ENCODE measurements at places on chromosomes 3 and 15.

DNA sequence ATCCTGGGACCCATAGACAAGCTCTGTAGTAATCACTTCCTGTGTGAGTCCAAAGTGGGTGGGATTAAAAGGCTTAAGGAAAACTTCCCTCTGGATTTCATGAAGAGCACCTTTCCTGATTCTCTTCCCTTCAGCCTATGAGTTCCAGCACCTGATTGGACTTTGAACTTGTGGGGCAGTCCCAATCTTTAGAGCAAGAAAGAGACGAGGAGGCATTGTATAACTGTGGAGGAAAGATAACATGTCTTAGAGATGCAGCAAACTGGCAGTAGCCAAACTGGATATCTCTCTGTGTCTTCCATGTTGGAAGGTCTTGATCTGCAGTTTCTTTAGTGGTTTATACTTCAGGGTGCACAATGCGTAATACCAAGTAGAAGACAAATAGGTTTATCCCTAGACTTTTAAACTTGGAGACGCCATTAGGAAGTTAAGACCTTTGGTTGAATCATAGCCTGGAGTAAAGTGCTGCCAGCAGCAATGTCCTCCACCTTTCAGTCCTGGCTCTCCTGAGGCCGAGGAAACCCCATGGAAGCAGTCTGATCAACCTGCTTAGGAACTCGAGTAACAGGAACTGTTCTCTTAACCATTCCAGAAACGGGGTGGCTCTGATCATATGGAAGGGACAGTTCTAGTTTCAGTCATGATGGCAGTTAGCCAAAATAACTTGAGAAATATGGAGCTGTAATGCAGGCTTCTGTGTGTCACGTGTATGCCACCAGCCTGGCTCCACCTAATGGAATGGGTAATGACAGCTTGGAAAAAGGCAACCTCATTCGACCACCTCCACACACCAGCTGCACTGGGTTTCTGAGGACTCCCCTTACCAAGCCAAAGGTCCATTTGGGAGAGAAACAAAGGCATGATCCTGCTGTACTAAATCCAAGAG is 4.7 kb downstream of the EIF1B start:
- no peak for DNase-seq

DNA sequence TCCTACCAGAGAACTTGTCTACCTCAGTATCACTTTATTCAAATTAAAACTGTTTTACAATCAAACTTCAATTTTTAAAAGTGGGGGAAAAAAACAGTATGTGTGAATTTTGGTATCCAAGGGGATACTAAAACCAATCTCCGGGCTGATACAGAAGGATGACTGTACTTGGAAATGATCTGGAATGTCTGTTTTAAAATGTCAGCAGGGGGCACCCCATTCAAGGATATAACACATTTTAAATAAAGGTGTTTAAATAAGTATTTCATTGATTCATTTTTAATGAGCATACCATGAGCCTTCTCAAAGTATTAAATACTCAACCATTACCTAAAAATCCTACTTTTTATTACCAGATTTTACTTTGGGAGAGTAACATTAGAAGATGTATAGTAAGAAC is 67.9 kb downstream of the ULK4 start:
- no peak for DNase-seq

- no peak for DNase-seq
These were observed 401.3 kb upstream of the WNT5A start for GRCh38 chr3:55888282-55888885.

- DNase-seq: no peak
These were observed 9.4 kb downstream of the SELENOT start for GRCh38 chr3:150612494-150612893.

- no peak for DNase-seq
These were observed 1.7 kb upstream of the PHGR1 start for GRCh38 chr15:40349163-40349562.

DNA sequence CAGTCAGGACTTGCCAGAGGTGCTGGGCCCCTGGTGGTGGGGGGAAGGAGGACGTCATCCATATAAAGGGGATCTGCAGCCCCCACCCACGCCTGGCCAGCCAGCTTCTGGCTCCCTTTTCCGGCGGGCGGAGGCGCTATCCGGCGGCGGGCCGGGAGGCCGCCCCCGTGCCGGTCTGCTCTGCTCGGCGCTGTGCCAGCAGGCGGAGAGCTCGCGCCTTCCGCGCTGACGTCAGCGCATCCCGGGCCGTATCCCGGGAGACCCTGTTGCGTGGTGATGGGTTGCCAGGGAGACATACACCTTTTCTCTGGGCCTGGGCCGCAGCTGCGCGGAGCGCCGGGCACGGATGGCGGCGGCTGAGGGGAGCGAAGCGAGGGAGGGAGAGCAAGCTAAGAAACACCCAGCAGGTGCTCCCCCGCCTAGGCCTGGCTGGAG is 1.1 kb downstream of the FAM131A start:
- peak; percentile 76 for DNase-seq

- no peak for DNase-seq
These were observed 148.2 kb downstream of the NAALADL2 start for GRCh38 chr3:175007306-175007705.

DNA sequence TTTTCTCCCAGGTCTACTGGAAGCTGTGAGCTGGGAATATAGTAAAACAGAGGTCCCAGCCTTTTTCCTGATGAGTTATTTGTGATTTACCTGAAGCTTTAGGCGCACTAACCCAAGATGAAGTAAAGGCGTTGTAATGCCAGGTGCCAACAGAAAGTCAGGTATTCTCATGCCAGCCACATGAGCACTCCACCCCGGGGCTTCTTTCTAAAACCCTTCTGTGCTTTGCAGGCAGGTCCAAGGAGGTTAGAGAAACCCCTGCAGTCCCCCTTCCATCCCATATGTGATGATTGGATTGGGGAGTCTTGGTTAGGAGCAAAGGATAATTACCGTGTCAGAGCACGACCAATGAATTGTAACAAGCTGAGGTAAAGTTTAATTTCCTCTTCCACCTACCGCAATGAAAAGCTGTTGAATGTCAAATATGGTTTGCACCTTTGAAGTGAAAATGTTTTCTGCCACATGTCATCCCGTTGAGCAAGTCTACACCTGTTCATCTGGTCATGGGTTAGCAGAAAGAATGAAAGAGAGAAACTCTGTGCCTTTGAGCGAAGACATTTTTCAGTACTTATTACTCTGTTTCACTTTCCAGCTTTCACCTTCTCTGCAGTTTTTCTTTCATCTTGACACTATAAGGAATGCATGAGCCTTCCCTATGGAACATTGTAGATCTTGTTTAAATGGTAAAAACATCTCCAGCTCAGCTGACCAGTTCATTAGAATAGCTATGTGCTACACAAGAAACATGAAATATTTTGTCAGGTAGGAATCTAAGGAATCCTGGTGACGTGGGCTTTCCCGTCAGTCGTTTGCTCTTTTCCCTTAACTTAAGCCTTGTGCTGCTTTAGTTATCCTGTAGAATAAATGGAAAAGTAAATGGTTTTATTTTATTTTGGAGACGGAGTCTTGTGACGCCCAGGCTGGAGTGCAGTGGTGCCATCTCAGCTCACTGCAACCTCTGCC is 204.6 kb upstream of the IL12A start:
- DNase-seq: no peak

DNA sequence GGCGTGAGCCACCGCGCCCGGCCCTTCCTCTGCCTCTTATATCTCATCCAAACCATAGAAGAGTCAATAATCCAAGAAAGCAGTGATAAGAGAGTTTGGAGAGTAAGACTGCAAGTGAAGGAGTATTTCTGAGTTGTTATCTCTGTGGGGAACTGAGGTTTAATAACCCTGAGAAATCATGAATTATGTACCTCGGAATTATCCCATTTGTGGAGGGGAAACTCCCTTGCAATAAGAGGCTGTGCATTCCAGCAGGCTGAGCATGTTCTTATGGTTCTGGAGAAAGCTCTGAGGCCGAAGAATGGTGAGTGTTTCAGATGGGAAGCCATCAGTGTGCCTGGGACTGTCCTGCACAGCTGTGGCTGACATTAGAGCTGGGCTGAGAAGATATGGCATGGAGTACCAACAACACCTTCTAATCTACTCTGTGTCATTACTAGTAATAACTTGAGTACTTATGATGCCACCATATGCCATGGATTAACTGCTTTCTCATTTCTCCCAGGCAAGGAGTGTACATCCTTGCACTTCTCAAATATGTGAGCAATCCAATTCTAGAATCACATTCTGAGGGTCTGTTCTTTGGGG is 31.4 kb upstream of the NOX5 start:
- no peak for DNase-seq

GRCh38 chr15:35068846-35069475 is 16.1 kb downstream of the NANOGP8 start:
- DNase-seq: no peak

DNA sequence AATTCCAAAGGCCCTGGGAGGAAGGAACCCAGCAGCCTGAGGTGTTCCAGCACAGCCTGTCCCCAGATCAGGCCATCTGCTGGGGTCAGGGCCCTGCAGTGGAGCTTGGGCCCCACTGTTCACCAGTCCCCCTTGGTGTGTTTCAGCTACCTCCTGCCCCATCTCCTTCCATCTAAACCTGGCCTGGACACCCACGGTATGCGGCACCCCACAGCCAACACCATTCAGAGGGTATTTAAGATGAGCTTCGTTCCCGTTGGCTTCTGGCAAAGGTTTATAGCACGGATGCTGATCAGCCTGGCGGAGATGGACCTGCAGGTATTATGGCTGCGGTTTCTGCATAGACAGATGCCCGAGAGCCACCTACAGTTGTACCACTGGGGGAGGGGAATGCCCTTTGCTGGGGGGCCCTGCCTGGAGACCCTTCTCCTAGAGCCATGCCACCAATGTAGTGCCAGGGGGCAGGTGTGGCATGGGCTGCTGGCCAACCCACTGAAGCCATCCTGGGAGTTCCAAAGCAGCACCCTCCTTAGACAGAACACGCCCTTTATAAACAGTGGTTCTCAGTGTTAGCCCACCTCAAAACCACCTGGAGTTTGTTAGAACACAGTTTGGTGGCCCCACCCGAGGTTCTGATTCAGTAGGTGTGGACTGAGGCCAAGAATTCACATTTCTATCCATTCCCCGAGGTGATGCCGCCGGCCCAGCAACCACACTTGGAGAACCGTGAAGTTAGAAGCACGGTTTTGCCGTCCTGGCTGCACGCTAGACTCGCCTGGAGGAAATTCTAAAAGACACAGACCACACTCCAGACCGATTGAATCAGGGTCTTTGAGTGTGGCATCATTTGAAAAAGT is 126.9 kb downstream of the LRRK1 start:
- no peak for DNase-seq

DNA sequence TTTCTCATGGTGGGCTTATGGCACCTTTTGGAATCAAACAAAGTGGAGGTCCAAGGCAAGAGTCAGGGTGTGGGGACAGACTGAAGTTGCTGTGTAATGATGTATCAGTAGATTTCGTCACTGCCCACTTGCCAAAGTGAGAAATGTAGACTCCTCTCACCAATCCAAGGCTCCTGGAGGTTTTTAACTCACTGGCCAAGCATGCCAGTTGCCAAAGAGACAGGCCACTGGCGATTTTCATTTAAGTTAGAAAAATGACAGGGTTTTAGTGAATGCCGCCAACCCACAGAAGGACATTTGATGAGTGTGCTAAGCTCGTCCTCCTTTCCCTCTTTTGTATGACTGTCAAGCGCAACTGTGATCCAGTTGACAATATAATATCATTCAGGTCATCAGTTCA is 209.2 kb downstream of the FEZF2 start:
- no peak for DNase-seq

- no peak for DNase-seq
These were observed 28.9 kb downstream of the ZXDC start for GRCh38 chr3:126446791-126447190.

- no peak for DNase-seq
These were observed 50.2 kb downstream of the RAD54L2 start for GRCh38 chr3:51588724-51589123.

DNA sequence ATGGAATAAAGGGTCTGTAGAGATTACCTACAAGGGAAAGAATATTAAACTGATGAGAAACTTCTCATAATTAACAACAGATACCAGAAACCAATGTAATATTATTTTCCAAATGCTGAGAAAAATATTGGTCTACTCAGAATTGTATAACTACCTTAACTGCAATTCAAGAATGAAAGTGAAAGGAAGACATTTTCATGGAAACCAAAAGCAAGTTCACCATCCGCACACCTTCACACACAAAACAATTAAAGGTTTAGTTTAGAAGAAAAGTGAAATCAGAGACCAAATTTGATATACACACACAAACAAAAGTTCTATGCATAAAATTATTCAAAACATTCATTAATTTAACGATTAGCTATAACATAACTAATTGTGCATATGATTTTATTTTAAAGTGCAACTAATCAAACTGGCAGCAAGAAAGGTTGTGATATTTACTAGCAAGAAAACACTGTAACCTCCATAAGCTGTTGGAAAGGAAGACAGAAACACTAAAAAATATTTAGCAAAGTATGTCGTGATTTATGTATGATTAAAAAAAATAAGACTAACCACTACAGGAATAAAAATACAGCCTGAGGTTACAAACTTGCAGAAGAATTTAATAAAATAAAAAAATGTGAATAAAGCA is 395.5 kb downstream of the FGF12 start:
- DNase-seq: no peak

- DNase-seq: no peak
These were observed 15.9 kb downstream of the PPM1L start for GRCh38 chr3:160771811-160772459.

DNA sequence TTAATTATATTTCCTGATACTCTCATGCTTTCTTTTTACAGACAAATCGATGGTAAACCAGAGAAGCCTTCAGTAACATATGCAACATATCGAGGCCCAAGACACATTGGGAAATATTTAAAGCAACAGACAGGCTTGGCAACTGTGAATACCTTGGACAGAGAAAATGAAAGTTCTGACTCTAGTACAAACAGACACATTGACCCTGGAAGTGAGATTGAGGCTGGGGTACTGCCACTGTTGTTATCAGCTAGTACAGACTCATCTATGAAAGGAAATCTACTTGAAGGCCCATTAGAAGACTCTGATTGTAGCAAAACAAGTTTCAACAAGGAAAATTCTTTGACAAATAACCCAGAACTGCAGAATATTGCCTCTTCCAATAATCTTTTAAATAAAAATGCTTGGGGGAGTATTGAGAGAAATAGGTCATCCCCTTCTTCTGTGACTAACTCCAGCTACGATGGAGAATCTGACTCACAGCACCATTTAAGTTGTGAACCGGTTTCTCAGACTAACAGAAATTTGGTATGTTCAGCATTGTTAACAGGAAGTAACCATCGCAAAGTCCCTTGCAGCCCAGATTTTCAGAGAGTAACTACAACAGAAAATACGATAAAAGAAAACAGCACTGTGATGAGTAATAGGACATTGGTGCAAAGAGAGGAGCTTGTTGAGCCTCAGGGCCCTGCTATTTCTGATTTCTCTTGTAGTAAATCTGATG is 50.2 kb downstream of the CRYBG3 start:
- DNase-seq: no peak

DNA sequence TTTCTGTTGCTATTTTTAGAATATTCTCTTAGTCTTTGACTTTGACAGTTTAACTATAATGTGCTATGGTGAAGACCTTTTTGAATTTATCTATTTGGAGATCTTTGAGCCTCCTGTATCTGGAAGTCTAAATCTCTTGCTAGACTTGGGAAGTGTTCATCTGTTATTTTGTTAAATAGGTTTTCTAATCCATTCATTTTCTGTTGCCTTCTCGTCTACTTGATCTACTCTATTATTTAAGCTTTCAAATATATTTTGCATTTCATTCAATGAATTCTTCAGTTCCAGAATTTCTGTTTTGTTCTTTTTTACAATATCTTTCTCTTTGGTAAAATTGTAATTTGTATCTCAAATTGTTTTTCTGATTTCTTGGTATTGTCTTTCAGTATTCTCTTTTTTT is 47.8 kb downstream of the LEKR1 start:
- no peak for DNase-seq

Data from NCI-H187 (cell line).